NCI-H774 (cell line): ENCODE measurements at places on chromosomes 1 and 21.
A peak's percentile ranks its signal among the peaks of the same experiment; 100 is the strongest.

DNA sequence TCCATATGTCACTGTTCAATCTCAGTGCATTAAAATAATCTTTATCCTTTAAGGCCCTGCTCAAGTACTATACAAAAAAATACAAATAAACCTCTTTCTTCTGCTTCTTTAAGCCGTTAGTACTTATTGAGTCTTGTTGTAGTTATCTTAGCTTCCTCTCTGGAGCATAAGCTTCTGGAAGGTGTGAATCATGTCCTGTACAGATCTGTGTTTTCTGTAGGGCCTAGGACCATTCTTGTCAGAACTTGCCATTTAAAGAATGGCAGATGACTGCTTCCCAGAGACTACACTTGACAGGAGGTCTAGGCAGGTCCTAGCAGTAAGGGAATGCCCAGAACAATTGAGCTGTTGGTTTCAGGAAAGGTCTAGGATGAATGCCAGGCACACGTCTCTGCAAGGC is 12.9 kb downstream of the NEK7 start:
- DNase-seq: no peak

DNA sequence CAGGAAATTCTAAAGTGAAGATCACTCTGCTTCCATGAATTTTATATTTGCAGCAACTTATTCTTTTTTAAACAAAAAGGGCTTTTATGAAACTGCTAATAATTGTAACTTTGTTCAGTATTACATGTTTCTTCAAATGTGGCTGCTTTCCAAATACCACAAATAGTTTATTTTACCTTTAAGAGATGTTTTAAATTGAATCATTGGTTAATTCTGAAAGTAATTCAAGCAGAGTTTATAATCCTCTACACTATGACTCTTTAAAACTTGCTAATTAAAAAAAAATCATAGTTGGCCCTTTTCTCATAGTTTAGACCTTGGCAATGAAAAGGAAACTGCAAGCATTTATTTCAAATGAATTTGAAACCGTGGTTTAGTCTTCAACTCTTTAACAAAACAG is 59.6 kb downstream of the SDCCAG8 start:
- no peak for DNase-seq

DNA sequence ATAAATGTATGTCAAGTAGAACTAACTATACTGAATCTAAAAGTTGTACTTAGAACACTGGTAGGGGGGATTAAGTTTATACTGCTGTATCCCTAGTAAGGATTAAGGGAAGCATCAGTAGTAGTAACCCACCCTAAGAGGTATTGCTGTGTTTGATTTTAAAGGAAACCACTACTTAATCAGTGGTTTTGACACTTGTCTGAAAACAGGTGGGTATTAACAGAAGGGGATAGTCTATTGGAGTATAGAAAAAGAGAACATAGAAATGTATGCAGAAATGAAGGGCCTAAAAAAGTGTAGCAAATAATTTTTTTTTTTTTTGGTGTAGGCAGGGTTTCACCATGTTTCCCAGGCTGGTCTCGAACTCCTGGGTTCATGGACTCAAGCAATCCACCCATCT is 2.2 kb downstream of the MIGA1 start:
- no peak for DNase-seq

- no peak for DNase-seq
Observed at GRCh38 chr1:33502726-33503125, 30.3 kb downstream of the ZSCAN20 start.

DNA sequence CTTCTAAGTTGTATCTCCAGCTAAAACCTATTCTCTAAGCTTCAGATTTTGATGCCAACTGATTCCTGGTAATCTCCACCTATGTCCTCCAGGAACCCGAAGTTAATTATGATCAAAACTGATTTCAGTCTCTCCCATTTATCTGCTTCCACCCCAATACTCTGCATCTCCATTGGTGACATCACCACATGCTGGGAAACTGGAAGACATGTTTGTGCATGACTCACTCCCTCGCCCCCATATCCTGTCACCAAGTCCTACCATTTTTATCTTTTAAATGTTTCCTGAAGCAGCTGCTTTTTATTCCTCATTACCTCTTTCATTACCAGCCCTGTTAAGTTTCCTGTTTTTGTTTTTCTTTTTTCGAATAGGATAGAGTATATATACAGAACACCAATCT is 228.5 kb downstream of the LRRC40 start:
- DNase-seq: no peak

- no peak for DNase-seq
Observed at GRCh38 chr1:119040489-119040888, 52.3 kb upstream of the TBX15 start.

DNA sequence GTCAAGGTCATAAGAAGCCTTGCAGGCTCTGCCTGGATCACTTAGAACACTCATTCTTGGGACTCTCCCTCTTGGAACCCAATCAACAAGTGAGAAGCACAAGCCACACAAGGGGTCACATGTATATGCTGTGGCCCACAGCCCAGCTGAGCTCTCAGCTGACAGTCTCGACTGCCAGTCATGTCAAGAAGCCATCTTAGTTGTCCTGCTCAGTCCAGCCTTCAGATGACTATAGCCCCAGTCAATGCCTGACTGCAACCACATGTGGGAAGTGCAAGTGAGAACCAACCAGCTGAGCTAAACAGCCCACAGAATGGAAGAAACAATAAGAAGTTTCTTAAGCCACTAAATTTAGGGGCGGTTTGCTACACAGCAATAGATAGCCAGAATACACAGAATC is 356.0 kb downstream of the KCNH1 start:
- DNase-seq: no peak

DNA sequence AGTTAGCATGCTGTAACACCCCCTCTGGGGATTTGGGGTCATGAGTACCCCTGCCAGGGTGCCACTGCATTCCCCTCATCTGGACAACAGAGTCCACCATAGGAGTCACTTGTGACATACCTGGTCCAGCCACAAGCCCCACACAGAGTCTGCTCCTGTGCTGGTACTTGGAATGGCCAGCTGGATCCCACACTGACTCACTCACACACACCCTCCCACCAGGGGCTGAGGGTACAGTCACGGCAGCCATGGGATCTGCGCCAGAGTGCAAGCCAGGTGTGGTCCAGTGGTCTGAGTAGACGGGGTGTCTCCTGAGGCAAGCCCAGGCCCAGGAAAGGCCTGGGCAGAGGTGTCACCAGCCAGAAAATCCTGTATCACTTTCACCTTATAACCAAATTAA is 67.7 kb downstream of the MRPL39 start:
- no peak for DNase-seq

GRCh38 chr1:215344539-215344938 is 222.6 kb upstream of the KCTD3 start:
- DNase-seq: no peak

DNA sequence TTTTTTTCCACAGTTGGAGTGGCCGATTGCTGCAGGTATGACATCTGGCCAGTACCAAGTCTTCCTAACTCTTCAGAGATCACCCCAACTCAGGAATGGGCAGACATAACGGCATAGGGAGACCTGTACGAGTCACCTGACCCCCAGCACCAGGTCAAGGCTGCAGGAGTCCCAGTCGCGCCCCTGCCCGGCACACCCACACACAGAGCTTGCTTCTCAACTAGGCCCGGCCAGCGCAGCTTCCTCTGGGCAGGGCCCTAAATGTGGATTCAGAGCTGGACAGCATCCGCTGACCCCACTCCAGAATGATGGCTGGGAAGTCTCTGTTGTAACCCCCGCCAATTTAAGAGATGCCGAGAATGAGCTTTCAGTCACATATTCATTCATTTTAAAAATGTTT is 58.8 kb upstream of the CLDN14 start:
- no peak for DNase-seq

- peak; percentile 34 for DNase-seq
Observed at GRCh38 chr1:32876341-32877210, 5.9 kb upstream of the FNDC5 start.

DNA sequence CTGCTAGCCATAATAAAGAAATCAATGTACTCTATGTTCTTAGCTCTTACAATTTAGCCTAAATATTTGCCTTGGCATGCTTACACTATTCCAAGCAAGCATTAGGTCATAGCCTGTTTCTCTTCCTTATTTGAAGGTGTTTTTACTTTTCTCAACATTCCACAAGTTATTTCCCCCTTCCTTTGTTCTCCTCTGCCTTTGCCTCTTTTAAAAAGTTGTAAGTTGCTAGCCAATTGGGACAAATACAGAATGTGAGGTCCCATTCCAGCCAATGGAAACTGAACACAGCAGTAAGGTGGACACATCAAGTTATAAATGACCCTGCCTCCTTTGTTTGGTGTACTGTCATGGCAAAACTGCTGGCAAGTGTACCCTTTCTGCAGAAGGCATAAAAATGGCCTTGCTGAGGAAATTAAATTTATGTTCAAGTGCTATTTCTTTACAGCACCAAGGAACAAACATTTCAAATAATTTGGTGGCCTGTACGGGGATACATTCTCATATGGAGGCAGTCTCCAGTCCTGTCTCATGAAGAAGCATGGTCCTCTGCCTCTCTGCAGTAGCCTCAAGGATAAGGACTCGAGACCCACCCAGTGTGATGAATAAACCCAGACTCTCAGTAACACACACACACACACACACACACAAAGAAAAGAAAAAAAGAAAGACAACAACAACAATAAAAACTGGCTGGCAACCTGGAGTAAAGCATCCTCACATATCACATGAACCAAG is 28.8 kb upstream of the FMO1 start:
- no peak for DNase-seq

GRCh38 chr1:92907949-92908684 is 53.1 kb downstream of the DIPK1A start:
- no peak for DNase-seq

- DNase-seq: no peak
Observed at GRCh38 chr1:28807046-28807445, 4.9 kb upstream of the OPRD1 start.

DNA sequence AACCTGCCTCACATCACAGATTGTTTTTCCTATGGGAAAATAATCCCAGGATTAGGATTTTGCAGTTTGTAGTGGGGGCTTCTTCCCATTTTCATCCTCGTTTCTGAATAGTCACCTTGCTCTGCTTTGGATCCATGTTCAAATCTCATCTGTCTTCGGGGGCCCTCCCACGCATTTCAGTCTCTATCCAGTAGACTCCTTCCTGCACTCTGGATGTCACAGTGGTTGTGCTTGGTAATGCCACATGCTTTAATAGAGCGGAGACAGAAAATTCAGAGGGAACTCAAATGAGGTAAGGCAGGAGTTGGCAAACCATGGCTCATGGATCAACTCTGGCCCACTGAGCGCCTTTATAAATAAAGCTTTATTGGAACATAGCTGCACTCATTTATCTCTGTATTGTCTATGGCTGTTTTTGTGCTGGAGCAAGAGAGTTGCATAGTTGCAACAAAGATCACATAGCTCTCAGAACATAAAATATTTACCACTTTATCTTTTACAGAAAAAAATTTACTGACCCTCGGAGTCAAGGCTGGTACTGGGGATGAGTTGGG is 101.0 kb downstream of the SPATA46 start:
- no peak for DNase-seq

- DNase-seq: no peak
Observed at GRCh38 chr1:52862666-52863458, 20.3 kb downstream of the ZYG11A start.

- DNase-seq: no peak
Observed at GRCh38 chr1:234368320-234369032, 4.8 kb upstream of the COA6 start.

- peak; percentile 71 for DNase-seq
Observed at GRCh38 chr1:111203681-111204200, 3.3 kb upstream of the DENND2D start.

GRCh38 chr1:65955071-65955470 is 162.4 kb downstream of the PDE4B start:
- DNase-seq: no peak

GRCh38 chr1:3732434-3733093 is 19.7 kb upstream of the CCDC27 start:
- no peak for DNase-seq

- no peak for DNase-seq
Observed at GRCh38 chr1:212916481-212917133, 33.7 kb upstream of the VASH2 start.

DNA sequence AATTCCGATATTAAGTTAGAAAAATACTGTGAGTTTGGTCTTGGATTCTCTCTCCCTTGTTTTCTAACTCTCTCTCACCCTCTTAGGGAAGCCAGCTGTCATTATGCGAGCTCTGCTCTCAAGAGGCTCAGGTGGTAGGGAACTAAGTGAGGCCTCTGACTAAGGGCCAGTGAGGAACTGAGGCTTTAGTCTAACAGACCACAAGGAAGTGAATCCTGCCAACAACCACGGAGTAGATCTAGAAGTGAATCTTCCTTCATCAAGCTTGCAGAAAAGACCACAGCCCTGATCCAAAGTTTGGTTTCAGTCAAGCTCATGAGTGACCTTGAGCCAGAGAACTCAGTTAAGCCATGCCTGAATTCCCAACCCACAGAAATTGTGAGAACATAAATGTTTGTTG is 180.1 kb upstream of the PRMT6 start:
- DNase-seq: no peak

DNA sequence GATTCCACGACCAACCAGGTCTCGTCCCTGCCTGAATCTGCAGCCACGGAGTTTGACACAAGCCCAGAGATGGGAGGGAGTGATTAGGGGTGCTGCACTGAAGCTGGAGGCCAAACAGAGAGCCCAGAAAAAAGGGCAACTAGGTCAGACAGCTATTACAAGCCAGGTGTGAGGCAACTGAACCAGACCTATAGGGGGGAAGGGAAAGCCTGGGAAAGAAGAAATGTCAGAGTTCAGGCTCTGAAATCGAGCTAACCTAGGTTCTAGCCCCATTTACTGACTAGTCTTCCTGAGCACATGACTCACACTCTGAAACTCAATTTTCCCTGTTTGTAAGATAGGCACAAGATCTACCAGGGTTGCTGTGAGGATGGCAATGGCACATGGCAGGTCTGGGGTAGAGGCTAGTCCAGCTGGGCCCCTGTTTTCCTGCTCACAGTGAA is 1.7 kb downstream of the DHCR24 start:
- no peak for DNase-seq

DNA sequence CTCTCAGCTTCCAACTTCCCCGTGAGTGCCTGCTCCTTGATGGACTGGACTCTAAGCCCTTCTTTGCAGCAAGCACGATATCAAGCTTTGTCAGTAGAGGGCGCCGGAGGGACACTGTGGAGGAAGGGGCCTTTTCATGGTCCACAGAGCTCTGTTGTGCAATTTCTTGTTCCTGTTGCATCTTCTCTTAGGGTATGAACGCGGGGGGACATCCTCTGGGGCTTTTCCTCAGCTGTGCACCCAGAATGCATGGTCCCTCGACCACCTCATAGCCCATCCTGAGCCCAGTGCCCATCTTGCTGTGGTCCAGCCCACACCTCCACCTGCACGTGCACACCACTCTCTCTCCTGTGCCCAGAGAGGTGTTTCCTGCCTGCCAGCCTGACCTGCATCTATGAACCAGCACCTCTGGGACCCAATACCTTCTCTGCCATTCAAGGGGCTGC is 556.8 kb downstream of the PTPRU start:
- DNase-seq: peak; percentile 50
